NCI-H1417 (cell line): ENCODE measurements at places on chromosomes 7 and 10.

DNA sequence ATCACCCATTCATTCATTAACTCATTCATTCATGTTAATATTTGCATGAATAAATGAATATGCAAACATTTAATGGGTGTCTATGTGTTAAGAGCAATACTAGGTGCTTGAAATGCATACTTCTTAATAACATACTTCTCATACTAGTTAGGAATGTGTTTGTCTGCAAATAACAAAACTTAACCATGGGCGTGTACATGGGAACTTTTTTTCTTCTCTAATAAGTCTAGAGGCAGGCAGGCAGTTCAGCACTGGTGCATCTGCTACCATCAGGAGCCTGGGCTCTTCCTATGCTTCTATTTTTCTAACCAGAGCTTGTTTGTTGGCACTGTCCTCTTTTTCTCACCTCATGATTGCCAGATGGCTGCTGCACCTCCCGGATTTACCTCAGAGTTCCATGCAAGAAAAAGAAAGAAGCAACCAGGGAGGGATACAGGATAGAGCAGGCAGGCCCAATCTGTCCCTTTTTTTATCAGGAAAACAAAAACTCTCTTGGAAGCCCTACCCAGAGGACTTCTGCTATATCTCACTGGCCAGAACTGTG, 22.7 kb downstream of the CDHR3 start:
- DNase-seq, result no peak

- DNase-seq, result no peak
Measured at GRCh38 chr7:26397332-26397731, 105.7 kb downstream of the SNX10 start.

DNA sequence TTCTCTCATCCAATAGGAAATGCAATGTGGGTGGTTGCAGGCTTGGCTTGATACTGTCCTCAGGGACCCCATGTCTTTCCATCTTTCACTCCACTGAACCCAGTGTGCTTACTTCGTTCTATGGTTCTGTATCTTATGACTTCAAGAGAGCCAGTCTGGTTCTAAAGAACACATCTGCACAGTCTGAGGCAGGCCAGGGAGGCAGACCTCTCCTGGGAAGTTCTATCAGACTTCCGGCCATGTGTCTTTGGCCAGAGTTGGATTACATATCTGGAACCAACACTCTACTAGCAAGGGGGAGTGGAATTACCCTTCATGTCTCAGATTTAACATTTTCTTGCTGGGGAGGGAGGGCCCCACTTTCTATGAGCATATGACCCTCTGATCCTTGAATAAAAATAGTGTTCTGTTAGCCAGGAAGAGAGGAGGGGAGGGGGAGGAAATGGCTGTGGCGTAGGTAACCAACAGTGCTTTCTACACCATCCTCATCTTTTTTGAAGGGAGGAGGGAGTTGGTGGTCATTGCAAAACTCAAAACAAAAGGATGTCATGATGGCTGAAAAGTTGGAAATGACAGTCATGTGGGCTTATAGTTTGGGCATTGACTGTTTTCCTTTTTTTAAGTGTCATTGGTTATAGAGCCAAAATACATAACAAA, 370.2 kb downstream of the GATA3 start:
- no peak for DNase-seq

GRCh38 chr10:130338636-130339024, 202.4 kb downstream of the GLRX3 start:
- no peak for DNase-seq
